ENCODE measurements at places on chromosomes 4 and X.

GRCh38 chr4:188992706-188993105 lies 853.5 kb downstream of the TRIML1 start:
- peak; percentile 20 for DNase-seq

- DNase-seq, result peak; percentile 67
These were observed 3.3 kb downstream of the SH3BP2 start for GRCh38 chr4:2795893-2796848.

DNA sequence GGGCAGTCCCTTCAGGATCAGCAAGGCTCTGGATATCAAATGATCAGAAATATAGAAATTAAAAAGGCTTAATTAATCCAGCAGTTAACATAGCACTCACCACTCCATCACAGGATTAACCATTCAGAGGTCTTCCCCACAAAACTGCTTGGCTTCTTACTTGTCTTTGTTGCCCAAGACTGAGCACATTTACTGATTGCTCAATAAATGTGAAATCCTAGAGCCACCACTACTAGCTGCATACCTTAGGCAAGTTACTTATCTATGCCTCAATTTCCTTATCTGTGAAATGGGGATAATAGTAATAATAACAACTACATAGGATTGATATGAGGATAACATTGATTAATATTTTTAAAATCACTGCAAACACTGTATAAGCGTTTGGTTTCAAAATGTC lies 124.2 kb downstream of the ARHGAP6 start:
- peak; percentile 33 for DNase-seq

- DNase-seq, result no peak
These were observed 35.3 kb upstream of the JADE3 start for GRCh38 chrX:46876901-46877300.

DNA sequence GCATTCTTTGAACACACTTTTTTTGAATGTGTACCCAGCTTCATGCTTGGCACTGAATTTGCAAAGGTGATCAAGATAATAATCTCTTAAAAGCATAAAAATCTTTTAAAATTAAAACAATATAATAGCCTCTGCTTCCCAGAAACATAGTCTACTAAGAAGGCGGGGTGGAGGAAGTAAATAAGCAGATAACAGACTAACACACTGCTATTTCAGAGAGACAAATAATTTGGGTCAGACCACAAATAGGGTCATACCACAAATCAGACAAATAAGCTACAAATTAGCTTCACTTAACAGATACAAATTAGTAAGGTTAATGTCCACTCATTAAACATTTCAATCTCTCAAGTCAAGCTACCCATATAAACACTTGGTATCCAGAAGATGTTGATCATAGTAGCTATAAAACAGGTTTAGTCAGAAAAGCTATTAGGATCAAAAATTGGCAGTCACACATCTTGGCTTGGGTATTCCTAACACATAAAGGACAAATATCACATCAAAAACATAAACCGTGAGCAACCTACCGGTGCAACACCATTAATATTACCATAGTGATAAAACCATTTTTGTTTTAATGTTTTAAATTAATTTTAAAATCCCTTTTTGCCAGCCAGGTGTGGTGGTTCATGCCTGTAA lies 47.3 kb downstream of the PPP3CA start:
- no peak for DNase-seq

DNA sequence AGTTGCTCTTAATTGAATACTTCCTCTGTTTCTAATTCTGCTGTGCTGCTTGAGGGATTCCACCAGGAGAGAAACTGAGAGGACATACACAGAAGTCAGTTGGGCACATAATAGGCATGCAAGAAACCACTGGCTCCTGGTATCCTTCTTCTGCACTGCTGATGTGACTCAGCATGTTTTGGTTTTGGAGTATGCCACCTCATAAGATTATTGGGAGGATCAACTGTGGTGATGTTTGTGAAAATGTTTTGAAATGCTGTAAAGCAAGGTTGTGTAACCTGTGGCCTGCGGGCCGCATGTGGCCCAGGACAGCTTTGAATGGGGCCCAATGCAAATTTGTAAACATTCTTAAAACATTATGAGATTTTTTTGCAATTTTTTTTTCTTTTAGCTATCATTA lies 119.6 kb downstream of the GATB start:
- peak; percentile 52 for DNase-seq

- no peak for DNase-seq
These were observed 59.1 kb downstream of the IGFBP7 start for GRCh38 chr4:57051095-57051494.

GRCh38 chrX:8738588-8739189 lies 6.8 kb upstream of the ANOS1 start:
- DNase-seq, result peak; percentile 50

DNA sequence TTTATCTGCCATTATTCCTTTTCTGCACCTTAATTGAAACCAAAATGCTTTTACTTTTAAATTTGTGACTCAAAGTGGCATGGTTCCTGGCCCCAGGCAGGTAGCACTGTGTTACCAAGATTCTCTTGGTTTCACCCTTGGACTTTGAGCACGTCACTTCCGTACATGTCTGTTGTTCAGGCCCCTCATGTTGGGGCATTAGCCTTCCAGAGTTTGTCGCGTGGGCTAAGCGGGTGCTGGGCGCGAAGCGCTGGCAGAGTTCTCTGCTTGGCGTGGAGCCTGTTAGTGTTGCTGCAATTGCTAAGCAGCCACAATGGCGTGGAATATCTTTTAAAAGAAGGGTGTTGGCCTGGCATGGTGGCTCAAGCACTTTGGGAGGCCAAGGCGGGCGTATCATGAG lies 14.0 kb upstream of the TADA2B start:
- no peak for DNase-seq

DNA sequence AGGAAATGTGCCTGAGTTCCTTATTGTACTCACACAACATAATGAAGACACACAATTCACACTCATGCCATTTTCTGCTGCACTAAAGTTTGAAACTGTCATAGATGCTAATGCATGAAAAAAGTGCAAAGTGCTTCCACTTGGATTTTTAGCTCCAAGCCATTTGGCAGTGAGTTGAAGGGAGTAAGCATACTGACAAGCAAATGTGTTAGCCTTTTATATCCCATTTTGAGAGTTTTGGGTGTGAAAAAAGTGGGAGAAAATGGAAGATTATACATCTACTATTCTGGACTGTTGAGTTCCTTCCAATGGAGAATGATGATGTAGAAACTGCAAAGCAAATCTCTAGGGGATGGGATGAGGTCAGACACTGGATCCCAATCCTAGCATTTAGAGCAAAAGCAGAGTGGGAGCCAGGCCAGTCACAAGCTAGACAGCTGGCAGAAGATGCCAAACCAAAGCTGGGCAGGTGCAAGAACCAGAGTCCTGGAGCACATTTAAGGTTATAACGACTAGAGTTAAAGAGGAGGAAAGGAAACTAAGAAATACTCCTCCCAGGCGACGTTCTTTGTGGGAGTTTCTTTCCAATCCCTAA lies 216.8 kb downstream of the FBXO8 start:
- DNase-seq, result no peak

DNA sequence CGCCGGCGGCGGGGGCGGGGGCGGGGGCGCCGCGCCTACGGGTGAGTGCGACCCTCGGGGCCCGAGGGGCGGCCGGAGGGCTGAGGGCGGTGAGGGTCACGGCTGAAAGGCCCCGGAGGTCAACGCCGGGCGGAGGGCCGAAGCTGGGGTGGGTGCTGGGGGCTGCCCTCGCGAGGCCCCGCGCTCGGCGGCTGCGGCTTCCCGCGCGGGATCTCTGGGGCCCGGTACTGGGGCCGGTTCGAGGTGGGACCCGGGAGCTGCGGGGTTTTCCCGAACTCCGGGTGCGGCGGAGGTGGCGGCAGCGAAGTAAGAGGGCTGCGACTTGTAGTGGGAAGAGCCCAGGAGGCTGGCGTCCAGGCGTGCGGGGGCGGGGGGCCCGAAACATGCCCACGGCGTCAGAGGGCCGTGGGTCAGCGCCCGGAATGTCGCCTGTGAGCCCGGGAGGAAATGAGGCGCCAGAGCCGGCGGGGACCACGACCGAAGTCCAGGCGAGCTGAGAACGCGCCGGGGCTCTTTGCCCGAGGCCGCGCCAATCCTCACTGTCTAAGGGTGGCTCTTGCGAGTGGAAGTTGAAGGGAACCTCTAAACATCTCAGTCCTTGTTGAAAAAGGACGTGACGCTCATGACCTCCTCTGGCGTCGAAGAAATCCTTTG lies 407 bp downstream of the IL13RA1 start:
- DNase-seq, result peak; percentile 21

GRCh38 chr4:122663291-122663690 lies 42.4 kb upstream of the IL21 start:
- no peak for DNase-seq

DNA sequence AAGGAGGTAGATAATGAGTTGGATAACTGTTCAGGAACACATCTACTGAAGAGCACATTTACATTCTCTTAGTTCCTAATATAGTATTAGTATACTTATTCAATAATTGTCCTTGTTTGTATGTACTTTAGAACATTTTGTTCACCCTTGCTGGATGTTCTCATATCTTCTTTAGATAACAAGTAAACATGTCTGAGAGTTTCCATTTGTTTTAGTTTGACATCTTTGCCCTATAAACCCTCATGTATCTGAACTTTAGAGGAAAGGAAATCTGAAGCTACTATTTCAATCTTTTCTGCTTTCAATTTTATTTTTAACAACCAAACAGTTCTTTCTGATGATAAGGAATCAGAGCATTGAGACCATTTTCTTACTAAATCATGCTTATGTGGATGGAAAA lies 518.6 kb downstream of the RPA4 start:
- DNase-seq, result peak; percentile 17

DNA sequence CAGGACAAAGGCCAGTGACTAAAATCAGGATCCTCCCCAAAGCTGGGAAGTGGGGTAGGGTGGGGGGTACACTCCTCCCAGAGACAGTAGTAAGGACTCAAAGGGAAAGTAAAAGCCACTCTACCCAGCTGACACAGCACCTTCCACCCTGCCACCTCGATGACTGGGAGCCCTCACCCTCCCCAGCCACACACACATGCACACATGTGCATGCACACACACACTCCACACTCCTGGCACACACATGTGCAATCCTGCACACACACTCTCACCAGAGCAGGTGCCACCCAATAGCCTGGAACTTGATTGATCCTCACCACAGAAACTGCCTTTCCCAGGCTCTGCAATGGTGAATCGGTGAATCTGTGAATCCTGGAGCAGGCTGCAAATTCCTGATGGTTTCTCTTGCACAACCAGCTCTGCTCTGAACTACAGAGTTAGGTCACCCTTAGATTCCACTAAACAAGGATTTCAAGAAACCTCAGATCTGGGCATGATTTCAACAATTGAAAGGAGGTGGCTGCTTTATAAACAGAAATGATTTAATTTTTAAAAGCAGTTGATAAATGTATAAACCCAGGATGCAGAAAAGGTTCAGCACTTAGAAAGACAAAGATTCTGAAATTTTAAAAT lies 21.5 kb downstream of the AMOT start:
- peak; percentile 89 for DNase-seq

GRCh38 chr4:57492251-57492878 lies 382.2 kb upstream of the IGFBP7 start:
- DNase-seq, result peak; percentile 1

GRCh38 chr4:67342291-67342690 lies 203.0 kb downstream of the CENPC start:
- no peak for DNase-seq

DNA sequence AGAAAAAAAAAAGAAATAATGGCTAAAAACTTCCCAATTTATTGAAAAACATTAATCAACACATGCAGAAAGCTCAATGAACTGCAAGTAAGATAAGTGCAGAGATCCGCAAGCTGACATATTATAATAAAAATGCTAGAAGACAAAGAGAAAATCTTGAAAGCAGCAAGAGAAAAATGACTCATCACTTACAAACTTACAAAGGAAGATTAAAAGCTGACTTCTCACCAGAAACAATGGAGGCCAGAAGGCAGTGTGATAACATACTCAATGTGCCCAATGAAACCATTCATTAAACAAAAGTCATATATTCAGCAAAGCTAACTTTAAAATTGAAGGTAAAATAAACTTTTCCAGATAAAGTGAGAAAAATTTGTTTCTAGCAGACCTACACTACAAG lies 7.3 kb upstream of the BRWD3 start:
- peak; percentile 48 for DNase-seq

GRCh38 chr4:180060159-180060889 lies 2182.9 kb upstream of the TENM3 start:
- DNase-seq, result peak; percentile 70

DNA sequence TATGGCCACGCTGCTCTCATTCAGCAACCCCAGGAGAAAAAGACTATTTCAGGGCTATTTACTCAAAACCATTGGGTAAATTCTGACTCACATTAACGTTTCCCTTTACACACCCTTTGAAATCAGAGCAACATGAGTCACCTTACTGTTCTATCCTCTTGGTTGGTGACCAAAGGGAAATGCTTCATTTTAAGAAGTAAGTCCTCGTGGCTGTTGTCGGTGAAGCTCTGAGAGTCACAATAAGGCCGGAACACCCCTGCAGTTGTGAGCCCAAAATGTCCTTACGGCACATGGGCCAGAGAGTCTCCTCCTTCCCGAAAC lies 56.3 kb upstream of the SPRY1 start:
- DNase-seq, result peak; percentile 92

- DNase-seq, result peak; percentile 79
These were observed 145.6 kb downstream of the ARX start for GRCh38 chrX:24870143-24870542.

- peak; percentile 18 for DNase-seq
These were observed 3.7 kb downstream of the ZFP92 start for GRCh38 chrX:153414856-153415510.

- no peak for DNase-seq
These were observed 28.3 kb downstream of the CHRNA9 start for GRCh38 chr4:40363382-40363920.

DNA sequence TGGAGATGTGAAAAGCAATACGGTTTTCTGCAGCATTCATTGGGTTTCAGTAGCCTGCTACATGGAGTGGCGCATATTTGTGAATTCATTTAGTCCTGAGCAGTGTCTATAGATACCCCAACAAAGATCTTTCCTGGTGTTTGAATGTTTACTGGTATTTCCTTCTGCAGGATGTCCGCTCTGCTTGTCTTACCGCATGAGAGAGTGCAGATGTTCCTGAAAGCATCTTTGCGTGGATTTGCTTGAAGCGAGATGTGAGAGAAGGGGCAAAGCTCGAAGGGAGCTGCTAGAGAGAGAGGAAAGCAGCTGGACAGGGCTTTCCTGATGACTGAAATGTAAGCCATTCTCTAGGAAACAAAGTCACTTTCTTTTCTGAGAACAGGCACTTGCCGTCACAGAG lies 40.9 kb upstream of the GYPA start:
- DNase-seq, result no peak

DNA sequence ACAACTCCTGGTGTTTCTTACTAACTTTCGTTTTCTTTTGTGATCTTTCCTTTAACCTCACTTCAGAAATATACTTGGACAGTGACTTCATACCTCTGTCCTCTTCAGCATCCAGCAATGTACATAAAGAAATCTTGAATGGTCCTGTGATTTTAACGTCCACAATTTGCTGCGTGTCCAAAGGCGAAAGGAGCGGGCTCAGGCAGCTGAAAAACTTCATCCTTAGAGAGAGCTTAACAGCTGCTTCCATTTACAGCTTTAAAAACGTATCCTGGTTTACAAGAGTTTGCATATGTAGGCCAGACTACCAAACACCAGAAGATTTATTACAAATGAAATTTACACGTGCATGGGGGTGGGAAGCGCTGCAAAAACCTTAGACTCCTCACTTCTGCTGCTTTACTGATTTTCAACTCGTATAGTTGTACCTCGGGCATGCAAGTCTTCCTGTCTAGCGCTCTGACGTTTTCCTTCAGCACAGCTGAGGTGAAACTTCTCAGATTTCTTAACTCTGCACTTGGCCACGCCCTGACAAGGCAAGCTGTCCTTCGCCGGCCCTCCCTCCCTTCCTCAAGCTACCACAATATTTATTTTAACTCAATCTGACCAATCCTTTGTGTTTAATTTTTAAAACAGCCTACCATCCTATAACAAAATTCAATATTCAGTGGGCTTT lies 406.4 kb downstream of the FAM47A start:
- no peak for DNase-seq

- DNase-seq, result peak; percentile 79
These were observed 2407.1 kb downstream of the ARAP2 start for GRCh38 chr4:33837043-33837838.

Measured in fibroblast of lung (primary cell).